Ureter (tissue), 1 donor: ENCODE measurements at places on chromosomes 13 and 19. TPM values are rescaled to one million over a fixed set of nuclear protein-coding genes. Genes with fewer than 3 reads are reported as not detected.

DNA sequence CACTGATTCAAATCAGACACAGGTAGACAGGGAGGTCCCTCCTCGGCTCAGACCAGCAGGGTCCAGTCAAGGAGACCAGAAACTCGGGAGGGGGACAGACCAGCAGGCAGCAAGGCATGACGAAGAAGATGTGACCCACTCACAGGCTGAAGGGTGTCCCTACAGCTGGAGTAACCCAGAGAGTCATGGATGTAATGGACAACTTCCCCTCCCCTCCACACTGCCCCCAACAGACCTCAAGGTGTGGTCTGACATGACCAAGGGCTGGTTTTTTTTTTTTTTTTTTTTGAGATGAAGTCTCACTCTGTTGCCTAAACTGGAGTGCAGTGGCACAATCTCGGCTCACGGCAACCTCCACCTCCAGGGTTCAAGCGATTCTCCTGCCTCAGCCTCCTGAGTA is 34.1 kb downstream of the PBX4 start:
- DNase-seq, result no peak

GRCh38 chr19:13058951-13059660 is 43.6 kb downstream of the LYL1 start:
- DNase-seq, result no peak

DNA sequence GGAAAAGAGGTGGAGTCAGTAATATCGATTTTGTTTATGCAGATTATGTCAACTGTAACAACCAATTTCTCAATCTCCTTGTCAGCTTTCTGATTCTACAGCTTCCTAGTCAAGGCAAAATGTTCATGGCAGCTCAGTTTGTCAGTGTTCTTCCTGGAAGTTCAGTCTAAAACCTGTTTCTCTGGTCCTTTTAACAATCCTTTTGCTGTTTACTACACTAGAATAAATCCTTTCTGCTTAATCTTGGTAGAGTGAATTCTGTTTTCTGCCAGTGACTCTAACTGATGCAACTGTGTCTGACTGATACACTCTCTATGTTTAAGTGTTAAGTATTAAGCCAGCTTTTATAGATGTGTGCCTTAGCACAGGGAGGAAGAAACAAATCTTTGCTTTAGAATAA is 516.9 kb upstream of the KLF12 start:
- DNase-seq, result no peak

- DNase-seq, result no peak
Measured at GRCh38 chr13:79538757-79539156, 57.8 kb downstream of the NDFIP2 start.

GRCh38 chr19:7925171-7925851 is 624 bp downstream of the CTXN1 start:
- DNase-seq, result peak; percentile 62

- DNase-seq, result no peak
Measured at GRCh38 chr19:6402837-6403608, 10.1 kb upstream of the GTF2F1 start.

- no peak for DNase-seq
Measured at GRCh38 chr13:91240341-91240740, 107.1 kb upstream of the MIR17HG start.

DNA sequence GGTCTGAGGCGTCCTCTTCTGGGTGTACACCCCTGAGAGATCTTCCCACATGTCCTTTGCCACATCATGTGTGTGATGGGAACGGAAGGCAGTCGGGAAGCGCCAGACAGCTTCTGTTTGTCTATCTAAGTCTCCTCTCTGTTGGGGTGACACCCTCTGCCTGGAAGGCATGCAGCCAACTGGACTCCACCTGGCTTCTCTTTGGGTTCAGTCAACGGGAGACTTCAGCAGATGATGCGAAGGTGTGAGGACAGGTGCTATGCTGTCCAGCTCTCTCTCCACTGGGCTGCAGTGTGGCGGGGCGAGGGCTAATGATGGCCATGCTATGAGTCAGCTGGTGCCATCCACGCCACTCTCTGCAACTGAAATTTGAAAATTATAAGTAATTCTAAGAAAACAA is 14.3 kb upstream of the SBK3 start:
- DNase-seq, result no peak

- DNase-seq, result no peak
Measured at GRCh38 chr13:81987677-81988357, 1646.9 kb upstream of the SPRY2 start.

DNA sequence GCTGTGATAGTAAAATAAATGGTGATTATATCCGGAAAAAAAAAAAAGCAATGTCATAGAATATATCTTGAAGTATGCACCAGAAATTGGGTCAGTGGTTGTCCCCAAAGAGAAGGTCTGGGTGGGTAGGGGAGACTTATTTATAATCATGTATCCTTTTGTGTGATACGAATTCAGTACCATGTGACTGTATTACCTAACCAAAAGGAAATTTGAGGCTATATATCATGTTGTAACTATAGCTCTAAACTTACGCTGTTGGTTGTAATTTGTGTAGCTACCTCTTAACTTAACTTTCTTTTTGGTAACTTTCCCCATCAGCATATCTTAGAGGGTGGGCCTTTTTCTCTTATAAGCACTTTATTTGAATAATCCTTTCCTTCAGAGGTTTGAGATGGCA is 25.2 kb upstream of the KCTD4 start:
- no peak for DNase-seq

GRCh38 chr13:113034451-113035212 is 65.6 kb downstream of the MCF2L start:
- DNase-seq, result peak; percentile 65

DNA sequence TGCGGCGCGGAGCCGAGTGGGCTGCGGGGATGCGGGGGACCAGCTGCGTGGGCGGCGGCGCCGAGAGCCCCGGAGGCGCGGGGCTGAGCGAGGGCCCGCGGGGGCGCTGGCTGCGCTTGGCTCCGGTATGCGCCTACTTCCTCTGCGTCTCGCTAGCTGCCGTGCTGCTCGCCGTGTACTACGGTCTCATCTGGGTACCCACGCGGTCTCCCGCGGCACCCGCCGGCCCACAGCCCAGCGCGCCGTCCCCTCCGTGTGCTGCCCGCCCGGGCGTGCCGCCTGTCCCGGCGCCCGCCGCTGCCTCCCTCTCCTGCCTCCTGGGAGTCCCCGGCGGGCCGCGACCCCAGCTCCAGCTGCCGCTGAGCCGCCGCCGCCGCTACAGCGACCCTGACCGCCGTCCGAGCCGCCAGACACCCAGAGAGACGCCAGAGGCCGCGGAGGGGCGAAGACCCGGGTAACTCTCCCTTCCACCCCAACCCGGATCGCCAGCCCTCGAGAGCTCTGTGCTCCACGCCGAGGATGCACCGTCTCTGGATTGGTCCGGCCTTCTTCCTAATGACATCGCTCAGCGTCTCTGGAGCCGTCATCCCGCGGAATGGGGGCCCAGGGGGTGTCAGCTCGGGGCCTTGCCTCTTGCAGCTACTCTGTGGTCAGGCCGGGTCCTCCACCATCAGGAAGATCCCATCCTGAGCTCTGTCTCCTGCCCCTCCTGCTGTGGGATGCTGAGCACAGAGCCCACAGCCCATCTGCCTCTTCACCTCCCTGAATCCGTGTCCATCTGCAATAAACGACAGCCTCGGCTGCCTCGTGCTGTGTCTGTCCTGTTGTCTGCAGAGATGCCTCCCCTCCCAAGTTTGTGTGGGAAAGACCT is 441 bp downstream of the INAFM1 start:
- no peak for DNase-seq

DNA sequence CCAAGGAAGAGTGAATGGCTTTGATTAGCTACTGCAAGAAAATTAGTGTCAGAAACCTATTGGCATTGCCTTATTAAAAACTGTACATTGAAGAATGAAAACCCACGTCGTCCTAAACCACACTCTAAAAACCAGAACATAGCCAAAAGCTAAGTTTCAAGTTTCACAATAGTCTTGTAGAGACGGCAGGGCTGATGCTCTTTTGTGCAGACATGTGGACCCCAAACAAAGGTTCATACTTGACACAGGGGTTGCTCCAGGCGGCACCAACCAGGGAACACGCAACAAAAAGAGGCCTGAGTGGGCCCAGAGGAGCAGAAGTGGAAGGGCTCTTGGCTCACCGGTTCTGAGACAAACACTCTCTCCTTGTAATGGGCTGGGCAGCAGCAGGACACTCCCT is 28.6 kb upstream of the MIR17HG start:
- no peak for DNase-seq

DNA sequence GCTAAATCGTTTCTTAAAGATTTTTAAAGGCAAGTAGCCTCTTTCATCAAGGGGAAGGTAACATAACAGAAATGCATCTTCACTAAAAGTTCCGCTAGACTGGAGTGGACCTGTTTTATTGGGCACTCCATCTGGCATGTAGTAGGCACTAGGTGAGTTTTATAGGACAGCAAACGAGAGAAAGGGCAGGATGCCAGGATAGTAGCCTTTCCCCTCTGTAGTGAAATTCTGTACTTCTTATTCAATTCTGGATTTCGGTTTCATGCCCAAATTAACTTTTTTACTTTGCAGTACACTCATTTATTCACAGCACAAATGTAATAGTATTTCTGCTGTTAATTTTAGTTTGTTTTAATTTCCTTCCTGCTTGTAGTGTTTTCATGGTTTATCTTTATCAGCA is 45.2 kb downstream of the GPR180 start:
- no peak for DNase-seq

- DNase-seq, result no peak
Measured at GRCh38 chr13:26978081-26978860, 193.3 kb downstream of the USP12 start.

DNA sequence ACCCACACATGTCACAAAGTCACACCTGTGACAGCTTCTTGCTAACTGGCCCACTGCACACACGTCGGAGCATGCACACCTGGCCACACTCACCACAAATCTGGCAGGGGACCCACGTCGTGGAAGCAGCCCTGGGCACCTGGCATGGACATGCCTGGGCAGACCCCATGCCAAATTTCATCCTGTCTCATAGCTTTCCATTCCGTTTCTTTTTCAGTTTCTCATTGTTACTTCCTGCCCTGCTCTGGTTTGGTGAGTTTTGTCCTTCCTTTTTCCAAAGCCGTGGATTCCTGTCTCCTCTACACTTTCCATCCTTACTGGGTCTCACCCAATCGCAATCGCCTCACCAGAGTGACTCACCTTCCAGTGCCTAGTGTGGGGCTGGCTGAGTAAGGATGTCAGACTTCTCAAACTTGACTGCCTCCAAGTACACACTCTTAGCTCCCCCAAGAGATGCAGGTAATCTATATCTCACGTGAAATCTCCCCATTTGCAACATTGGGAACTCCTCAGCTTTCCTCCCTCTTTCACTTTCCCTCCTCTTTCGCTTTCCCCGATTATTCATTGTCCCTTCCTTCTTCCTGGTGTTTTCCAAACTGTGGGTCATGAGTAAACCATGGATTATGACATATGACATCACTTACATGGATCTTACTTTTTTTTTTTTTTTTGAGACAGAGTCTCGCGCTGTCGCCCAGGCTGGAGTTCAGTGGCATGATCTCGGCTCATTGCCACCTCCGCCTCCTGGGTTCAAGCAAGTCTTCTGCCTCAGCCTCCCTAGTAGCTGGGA is 1.6 kb upstream of the BBC3 start:
- DNase-seq, result no peak

- DNase-seq, result no peak
Measured at GRCh38 chr13:41203810-41204209, 9.4 kb upstream of the KBTBD7 start.

DNA sequence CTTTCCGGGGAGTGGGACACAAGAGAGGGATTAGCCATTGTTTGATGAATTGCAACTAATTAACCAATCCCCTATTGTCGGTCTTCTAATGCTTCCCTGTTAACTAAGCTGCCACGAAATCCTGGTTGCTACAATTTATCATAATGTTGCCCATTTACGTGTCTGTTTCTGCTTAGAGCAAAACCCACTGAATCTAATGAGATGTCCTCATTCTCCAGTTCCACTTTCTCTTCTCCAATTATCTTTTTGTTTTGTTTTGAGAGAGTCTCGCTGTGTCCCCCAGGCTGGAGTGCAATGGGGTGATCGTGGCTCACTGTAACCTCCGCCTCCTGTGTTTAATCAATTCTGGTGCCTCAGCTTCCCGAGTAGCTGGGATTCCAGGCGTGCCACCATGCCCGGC is 5.2 kb upstream of the DPP9 start:
- DNase-seq, result no peak

DNA sequence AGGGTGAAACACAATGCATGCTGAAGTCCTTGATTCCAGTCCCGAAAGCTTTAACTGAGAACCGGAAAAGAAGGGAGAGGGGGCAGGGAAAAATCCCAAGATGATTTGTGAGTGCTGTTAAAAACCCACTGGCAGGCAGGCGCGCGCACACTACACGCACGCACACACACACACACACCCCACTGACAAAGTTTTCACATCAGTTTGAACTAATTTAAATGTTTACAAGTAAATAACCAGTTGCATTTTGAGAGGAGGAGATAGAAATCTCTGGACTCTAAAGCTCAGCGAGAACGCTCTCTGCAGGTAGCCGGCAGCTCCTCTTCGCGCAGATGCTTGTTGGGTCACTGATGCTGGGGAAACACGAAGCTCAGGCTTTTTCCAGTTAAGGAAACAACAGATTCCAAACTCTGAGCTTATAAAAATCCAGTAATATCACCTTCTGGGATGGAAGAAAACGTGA is 818 bp upstream of the SLITRK1 start:
- DNase-seq, result no peak

- DNase-seq, result peak; percentile 47
Measured at GRCh38 chr13:30371649-30372265, 50.5 kb upstream of the UBE2L5 start.

DNA sequence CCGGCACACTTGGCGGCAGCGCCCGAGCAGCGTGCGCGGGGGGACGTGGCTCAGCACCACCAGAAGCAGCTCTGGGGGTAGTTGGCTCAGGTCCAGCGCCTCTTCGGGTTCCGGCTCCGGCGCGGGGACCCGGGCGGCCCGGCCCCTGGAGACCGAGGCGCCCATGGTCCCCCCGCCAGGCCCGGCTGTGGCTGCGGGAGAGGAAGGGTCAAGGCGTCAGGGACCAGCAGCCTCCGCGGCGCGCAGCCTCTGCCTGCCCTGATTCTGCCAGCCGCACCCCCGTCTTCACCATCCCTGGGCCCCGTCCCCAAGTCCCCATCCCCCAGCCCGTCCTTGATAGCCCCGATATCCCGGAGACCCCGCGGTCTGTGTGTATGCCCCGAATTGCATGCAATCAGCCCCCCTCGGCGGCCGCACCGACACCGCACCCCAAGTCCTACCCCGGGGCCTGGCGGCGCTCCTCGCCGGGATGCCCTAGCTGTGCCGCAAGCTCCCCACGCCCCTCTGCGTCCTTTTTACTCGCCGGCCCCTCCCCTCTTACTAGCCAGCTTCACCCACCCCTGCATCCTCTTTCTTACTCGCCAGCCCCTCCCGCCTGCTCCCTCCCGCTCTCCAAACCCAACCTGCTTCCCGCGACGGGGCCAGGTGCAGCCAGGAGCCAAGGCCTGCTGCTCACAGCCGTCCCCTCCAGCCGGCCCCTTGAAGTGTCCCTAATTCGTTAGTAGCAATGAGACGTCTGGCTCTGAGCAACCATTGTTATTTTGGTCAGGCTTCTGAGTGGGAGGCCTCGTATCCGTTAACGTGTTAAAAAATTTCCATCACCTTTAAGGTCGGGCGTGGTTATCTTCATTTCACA is at the start of gene FBXO27:
Gene FBXO27 (minus strand): TSS at position 487 of the 856 bp plus-strand sequence. CDS start 322 bp downstream, at position 165.
- DNase-seq, result peak; percentile 71

KCNC3 gene
- 22.4 TPM for total RNA-seq

GNG7 gene
- total RNA-seq, result 6.2 TPM

DPY19L3 gene
- total RNA-seq, result 43.1 TPM

BSG gene
- 273 TPM for total RNA-seq

ZNF132 gene
- total RNA-seq, result 8.0 TPM

IFI30 gene
- total RNA-seq, result 32.3 TPM

CYP2F1 gene
- total RNA-seq, result not detected

DNAAF3 gene
- 1.6 TPM for total RNA-seq
